Hepatocyte (in vitro differentiated cells): ENCODE measurements at places on chromosomes 13 and 19. TPM values are rescaled to one million over a fixed set of nuclear protein-coding genes. Genes with fewer than 3 reads are reported as not detected.
A peak's percentile ranks its signal among the peaks of the same experiment; 100 is the strongest.

DNA sequence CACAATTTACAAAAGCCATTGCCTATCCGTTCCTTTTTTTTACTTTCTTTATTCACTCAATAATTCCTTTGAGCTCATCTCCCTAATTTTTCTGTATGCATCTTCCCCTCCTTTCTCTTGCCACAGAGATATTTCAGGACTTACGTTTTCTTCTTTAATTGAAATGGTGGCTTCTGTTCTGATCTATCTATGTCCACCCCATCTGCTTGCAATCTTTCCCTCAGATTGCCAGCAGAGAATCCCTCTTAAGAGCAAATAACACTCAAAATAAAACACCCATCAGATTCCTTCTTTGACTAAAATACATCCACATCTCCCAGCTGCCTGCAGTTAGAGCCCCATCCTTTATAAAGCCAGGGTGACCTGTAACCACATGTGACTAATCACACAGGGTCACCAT is 478.6 kb downstream of the EFNB2 start:
- H3K27ac ChIP-seq, result no peak overlapping the region
- H3K27me3 ChIP-seq, result no peaks in the 10 kb centered on the region
- H3K4me1 ChIP-seq, result no peaks in the 10 kb centered on the region
- no peaks in the 10 kb centered on the region for H3K36me3 ChIP-seq
- no peak overlapping the region for H3K4me3 ChIP-seq

DNA sequence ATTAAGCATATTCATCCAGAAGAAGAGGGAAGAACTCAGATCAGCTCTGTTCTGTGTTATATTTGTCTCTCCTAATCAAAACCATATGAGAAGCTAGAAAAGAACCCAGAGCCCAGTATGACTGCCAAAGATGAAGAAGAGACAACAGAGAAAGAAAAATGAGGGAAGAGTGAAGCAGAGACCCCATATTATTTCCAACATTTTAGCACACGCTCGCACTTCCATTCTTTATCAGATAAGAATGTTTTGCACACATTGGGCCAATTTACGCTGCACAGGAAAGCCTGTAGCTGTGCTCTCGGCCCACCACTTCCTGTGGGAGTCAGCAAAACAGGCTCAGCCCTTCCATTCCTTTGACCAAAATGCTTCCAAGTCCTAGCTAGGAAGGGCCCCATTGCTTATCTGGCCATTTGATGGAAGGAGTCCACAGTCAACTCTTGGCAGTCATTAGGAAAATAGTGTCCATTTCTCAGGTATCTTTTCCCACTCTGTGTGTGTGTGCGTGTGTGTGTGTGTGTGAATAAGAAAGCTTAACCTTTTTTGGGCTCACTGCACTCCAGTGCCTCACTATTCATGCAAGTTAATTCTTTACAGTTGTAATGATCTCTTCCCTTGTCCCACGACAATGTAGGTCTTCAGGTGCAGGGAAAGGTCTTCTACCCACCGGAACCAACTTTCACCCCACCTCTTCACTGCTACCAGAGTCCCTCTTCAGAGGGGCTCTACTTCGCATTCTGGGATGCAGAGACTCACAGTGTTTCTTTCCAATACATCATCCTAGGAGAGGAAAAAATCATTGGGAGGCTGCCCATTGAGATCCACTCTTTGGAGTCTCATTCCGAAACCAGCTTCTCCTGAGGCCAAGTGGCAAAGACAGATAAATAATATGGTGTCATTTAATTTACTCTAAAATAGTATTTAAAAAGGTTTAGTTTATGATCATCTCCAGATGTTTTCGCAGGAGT is 237.5 kb downstream of the COG6 start:
- H3K27ac ChIP-seq, result no peak overlapping the region
- no peaks in the 10 kb centered on the region for H3K27me3 ChIP-seq
- no peak for DNase-seq
- no peak overlapping the region for H3K4me3 ChIP-seq

DNA sequence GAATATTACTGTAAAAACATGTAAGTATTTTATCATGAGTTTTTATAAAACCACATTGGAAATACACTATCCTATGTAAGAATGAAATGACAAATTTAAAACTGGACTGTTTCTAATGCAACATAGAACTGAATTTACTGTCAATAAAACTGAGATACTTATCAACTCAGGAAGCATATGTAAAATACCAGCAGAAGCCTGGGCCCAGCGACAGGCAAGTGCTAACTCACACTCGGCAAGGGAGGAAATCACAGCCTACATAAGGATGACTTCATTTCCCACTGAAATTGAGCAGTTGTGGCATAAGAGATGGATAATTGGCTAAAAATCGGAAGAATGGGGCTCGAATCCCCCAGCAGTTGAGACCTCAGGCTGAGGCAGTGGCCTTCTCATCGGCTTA is 12.1 kb downstream of the PROZ start:
- H3K4me3 ChIP-seq, result no peak overlapping the region
- H3K36me3 ChIP-seq, result no peaks in the 10 kb centered on the region
- peaks cover 16% of the 10 kb centered on the region for H3K4me1 ChIP-seq
- no peak for DNase-seq
- H3K27me3 ChIP-seq, result no peaks in the 10 kb centered on the region
- peak overlapping the region; percentile 43 for H3K27ac ChIP-seq

GRCh38 chr13:51134763-51135365 is 23.8 kb upstream of the C13orf42 start:
- H3K27ac ChIP-seq, result no peak overlapping the region
- H3K4me3 ChIP-seq, result no peak overlapping the region
- H3K4me1 ChIP-seq, result no peaks in the 10 kb centered on the region

ZNF223 gene
- 12.9 and 14.3 TPM in 2 replicates for total RNA-seq

ISYNA1 gene
- total RNA-seq, result 51.5 and 54.9 TPM in 2 replicates

ZSCAN5A gene
- 7.0 and 10.6 TPM in 2 replicates for total RNA-seq

NKG7 gene
- not detected in 2 replicates for total RNA-seq
